Natural killer cell (primary cell): ENCODE measurements at places on chromosomes 12 and 14.

DNA sequence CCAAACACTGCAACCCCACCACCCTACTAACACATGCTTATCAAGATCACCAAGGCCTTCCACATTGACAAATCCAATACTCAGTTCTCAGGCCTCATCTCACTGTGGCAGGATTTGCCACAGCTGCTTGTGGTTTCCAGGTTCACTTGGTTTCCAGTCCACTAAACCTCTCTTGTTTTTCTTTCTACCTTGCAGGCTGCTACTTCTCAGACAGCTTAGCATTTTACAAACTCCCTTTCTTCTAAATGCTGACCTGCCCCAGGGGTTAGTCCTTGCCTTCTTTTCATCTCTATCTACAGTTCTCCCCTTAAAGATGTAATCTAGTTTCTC is 84.1 kb downstream of the BCAT1 start:
- no peaks in the 10 kb centered on the region for H3K36me3 ChIP-seq
- H3K27ac ChIP-seq, result no peak overlapping the region
- H3K4me1 ChIP-seq, result no peaks in the 10 kb centered on the region

GRCh38 chr12:56487448-56488040 is 417 bp downstream of the GLS2 start:
- peak; percentile 54 for DNase-seq
- H3K36me3 ChIP-seq, result no peaks in the 10 kb centered on the region
- H3K4me3 ChIP-seq, result peak overlapping the region; percentile 61
- H3K27ac ChIP-seq, result no peak overlapping the region
- H3K4me1 ChIP-seq, result peaks cover 18% of the 10 kb centered on the region

- H3K4me1 ChIP-seq, result no peaks in the 10 kb centered on the region
- H3K4me3 ChIP-seq, result no peak overlapping the region
- no peak for DNase-seq
- H3K27me3 ChIP-seq, result no peaks in the 10 kb centered on the region
- no peak overlapping the region for H3K27ac ChIP-seq
Observed at GRCh38 chr14:90750701-90751100, 65.5 kb downstream of the TTC7B start.

GRCh38 chr12:103247531-103247930 is 248.2 kb downstream of the C12orf42 start:
- H3K4me1 ChIP-seq, result no peaks in the 10 kb centered on the region
- no peaks in the 10 kb centered on the region for H3K27me3 ChIP-seq
- H3K27ac ChIP-seq, result no peak overlapping the region
- H3K4me3 ChIP-seq, result no peak overlapping the region
- no peak for DNase-seq
- H3K36me3 ChIP-seq, result no peaks in the 10 kb centered on the region

DNA sequence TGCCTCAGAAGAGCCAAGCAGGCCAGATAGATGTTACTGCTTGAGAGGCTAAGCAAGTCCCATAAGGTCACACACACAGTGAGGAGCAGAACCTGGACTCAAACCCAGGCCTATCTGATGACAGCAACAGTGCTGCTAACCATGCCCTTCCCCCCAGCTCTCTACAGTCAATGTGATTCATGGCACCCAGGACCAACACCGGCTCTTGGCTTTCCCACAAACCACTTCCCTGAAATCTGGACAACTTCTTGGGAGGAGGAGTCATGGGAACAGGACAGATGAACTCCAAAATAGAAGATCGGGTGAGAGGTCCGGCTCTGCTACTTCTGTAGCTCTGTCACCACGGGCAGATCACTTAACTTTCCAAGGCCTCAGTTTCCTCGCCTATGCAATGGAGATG is 716 bp upstream of the PTGDR start:
- peaks cover 35% of the 10 kb centered on the region for H3K4me1 ChIP-seq
- no peaks in the 10 kb centered on the region for H3K27me3 ChIP-seq
- peak overlapping the region; percentile 75 for H3K27ac ChIP-seq

DNA sequence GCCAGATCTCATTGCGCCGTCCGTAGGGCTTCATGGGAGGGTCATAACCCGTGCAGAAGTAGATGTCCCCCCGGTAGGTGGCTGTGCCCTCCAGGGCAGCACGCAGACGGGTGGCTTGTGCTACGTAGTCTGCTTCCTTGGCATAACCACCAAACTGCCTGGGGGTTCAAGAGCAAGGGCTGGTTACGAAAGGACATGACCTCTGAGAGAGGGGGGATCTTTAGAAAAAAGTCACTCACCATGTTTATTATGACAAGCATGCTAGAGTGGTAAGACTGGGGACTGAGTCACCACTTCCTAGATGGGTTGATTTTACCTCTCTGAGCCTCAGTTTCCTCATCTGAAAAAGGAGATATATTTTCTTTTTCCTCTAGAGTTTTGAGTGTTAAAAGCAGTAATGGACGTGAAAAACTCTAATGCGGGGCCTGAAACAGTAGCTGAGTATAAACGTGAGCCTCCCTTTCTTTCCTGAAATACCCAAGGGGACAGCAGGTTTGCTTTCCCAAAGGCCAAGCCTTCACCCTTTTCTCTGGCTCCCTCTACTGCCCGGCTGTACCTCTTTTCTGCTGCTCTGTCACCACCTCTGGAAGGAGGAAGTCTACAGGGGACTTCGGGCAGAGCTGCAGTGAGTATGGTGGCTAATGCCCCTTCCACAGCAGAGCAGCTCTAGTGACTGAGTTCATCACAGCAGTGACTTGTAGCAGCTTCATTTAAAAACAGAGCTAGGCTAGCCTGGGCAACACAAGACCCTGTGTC is 23.5 kb upstream of the GPRC5D start:
- peaks cover 10% of the 10 kb centered on the region for H3K36me3 ChIP-seq
- no peak for DNase-seq

DNA sequence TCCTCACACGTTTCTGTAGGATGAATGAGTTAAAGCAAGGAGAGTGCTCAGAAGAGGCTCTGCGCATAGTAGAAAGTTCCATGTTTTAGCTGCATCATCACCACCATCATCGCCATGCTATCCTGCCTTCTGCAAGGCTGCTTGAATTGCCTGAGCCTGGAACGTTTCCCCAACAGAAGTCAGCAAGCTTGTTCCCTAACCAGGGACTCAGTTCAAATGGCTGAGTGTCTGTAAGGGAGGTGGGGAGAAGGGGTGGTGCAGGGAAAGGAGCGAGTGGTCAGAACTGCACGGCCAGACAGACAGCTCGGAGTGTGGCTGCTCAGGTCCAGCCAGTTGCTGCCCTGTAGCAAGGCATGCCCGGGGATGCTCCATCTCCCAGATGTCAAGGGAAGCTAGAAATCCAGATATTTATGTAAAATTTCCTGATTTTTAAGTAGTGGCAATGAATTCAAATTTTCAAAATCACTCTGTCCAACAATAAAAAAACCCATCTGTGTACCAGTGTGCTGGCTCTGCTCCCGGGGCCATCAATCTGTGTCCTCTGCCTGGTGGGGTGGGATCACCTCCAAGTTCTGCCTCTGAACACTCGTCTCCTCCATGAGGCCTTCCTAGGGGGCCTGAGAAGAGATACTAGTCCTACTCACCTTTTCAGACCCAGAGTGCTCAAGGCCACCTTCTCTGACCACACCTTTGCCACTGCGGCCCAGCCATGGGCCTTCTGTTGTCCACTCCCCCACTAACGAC is 162.7 kb downstream of the FOXN3 start:
- H3K27me3 ChIP-seq, result no peaks in the 10 kb centered on the region
- peaks cover 32% of the 10 kb centered on the region for H3K4me1 ChIP-seq
- peak overlapping the region; percentile 50 for H3K27ac ChIP-seq

GRCh38 chr14:20723488-20723887 is 22.2 kb upstream of the EDDM3A start:
- H3K27ac ChIP-seq, result no peak overlapping the region
- H3K36me3 ChIP-seq, result no peaks in the 10 kb centered on the region
- DNase-seq, result no peak
- no peak overlapping the region for H3K4me3 ChIP-seq
- no peaks in the 10 kb centered on the region for H3K4me1 ChIP-seq
- H3K27me3 ChIP-seq, result no peaks in the 10 kb centered on the region

- H3K4me3 ChIP-seq, result no peak overlapping the region
- no peaks in the 10 kb centered on the region for H3K27me3 ChIP-seq
- no peak overlapping the region for H3K27ac ChIP-seq
Observed at GRCh38 chr14:75697386-75697785, 36.3 kb downstream of the TTLL5 start.

DNA sequence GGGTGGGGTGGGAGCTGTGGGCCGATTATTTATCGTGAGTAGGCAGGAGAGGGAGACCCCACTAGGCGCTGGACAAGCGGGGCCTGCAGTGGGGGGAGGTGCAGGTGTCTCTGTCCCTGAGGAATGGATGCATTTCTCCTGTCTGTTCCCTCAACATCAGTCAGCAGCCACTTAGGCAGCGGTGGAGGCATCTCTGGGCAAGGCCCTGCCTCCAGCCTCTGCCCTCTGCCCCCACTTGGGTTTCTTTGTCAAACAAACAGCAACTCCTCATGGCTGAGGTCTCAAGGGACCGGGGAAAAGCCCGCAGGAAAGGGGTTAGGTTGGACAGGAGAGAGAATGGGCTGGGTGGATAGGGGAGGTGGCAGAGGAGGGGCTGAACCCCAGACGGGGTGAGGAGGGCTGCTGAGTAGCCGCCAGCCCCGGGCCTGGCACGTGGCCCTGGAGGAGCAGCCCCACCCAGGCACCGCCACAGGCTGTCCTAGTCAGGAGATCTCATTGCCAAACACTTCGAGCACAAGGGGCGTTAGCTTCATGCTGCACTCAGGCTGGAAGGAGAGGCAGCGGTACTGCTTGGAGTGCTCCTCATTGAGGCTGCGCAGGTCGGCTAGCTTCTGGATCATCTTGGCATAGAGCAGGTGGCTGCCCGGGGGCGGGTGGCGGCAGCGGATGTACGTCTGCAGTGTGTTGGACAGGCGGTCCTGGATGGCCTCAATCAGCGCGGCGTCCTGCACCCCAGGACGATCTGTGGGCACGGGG is 24.7 kb upstream of the HDAC7 start:
- H3K27me3 ChIP-seq, result no peaks in the 10 kb centered on the region
- no peak overlapping the region for H3K27ac ChIP-seq
- no peak overlapping the region for H3K4me3 ChIP-seq
- DNase-seq, result no peak
- no peaks in the 10 kb centered on the region for H3K36me3 ChIP-seq

- H3K27ac ChIP-seq, result no peak overlapping the region
- no peaks in the 10 kb centered on the region for H3K36me3 ChIP-seq
- peaks cover 5% of the 10 kb centered on the region for H3K4me1 ChIP-seq
- no peak for DNase-seq
- no peaks in the 10 kb centered on the region for H3K27me3 ChIP-seq
Observed at GRCh38 chr12:45246236-45246635, 30.3 kb downstream of the ANO6 start.

GRCh38 chr14:24088095-24088494 is 6.0 kb upstream of the PCK2 start:
- H3K27me3 ChIP-seq, result no peaks in the 10 kb centered on the region
- no peak overlapping the region for H3K27ac ChIP-seq
- peaks cover 6% of the 10 kb centered on the region for H3K4me1 ChIP-seq
- no peak for DNase-seq

DNA sequence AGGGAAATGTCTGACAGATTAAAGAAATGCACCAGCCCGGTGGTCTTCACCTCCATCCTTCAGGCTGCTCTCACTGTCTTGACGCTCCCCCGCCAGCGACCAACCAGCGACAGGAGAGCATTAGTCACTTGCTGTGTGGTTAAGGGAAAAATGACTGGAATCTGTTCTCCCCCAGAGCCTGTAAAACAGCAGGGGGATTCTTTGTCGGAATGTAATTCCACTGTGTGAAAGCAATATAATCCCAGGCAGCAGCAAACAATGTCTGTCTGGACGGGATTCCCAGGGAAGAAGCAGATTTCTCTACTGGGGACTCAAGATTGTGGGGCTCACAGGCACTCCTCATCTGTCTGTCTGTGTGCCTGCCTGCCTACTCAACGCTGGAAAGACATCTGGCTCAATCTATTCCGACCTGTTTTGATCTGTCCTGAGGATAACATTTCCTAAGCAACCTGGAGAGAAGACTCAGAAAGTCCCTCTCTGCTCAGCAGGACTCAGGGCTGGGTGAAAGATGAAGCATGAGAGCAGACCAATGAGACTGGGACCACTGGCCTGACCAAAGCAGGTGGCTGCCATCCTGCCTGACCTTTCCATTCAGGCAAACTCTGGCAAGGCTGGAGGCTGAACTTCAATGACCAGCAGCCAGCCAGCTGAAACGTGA is 54.6 kb downstream of the NUAK1 start:
- H3K4me3 ChIP-seq, result no peak overlapping the region
- H3K4me1 ChIP-seq, result no peaks in the 10 kb centered on the region
- H3K36me3 ChIP-seq, result no peaks in the 10 kb centered on the region
- no peak for DNase-seq
- no peak overlapping the region for H3K27ac ChIP-seq

DNA sequence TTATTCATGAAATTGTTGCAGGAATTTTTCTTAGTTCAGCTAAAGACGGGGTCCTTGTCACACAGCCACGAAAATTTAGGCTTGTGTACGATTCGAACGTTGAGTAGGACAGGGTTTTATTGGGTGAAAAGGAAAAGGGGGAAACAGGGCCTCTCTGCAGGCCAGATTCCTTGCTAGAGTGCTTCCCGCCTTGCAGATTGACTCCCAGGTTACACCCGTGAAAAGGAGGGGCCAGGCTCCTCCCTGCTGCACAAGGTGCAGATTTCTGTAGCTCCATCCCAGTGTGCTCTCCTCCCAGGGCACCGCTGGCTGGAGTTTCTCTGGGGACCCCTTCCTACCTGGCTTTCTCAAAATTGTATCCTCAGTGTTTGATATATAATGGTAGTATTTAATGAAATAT is 221.5 kb downstream of the ERC1 start:
- H3K4me3 ChIP-seq, result no peak overlapping the region
- no peaks in the 10 kb centered on the region for H3K36me3 ChIP-seq
- no peak overlapping the region for H3K27ac ChIP-seq
- no peaks in the 10 kb centered on the region for H3K4me1 ChIP-seq
- DNase-seq, result no peak
- H3K27me3 ChIP-seq, result no peaks in the 10 kb centered on the region

- no peak overlapping the region for H3K4me3 ChIP-seq
- no peak overlapping the region for H3K27ac ChIP-seq
- H3K4me1 ChIP-seq, result no peaks in the 10 kb centered on the region
- H3K27me3 ChIP-seq, result no peaks in the 10 kb centered on the region
Observed at GRCh38 chr12:87870061-87870460, 159.1 kb downstream of the C12orf50 start.

DNA sequence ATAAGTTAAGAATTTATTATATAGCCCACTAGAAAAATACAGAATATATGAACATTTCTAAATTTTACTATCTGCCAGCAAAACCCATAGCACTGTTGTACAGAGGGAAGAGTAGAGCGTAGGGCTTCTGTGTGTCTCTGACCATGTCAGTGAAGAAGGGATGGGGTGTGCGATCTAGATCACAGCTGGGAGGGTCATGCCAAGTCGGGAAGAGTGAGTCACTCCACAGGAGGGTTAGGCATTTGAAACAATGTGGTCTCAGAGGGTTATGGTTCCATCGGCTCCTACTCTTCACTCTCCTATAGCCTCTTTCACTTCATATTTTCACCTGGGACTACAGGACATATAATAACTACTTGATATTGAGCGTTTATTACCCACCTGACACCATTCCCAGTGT is 185.1 kb upstream of the DDHD1 start:
- H3K27me3 ChIP-seq, result no peaks in the 10 kb centered on the region
- no peak for DNase-seq
- no peak overlapping the region for H3K27ac ChIP-seq

- H3K27me3 ChIP-seq, result no peaks in the 10 kb centered on the region
- no peaks in the 10 kb centered on the region for H3K4me1 ChIP-seq
- no peak overlapping the region for H3K4me3 ChIP-seq
Observed at GRCh38 chr14:92969871-92970270, 46.9 kb downstream of the CHGA start.
